ENCODE measurements at places on chromosomes 7 and 10. TPM values are rescaled to one million over a fixed set of nuclear protein-coding genes. Genes with fewer than 3 reads are reported as not detected.

The ADCYAP1R1 gene
- 14.6 TPM for total RNA-seq

The PILRA gene
- total RNA-seq, result 7.3 TPM

The PRKAR1B gene
- total RNA-seq, result 58.0 TPM

The EN2 gene
- total RNA-seq, result not detected

The SPDYE8 gene
- not detected for total RNA-seq

The SYT15 gene
- total RNA-seq, result 1.5 TPM

The TMEM229A gene
- 0.75 TPM for total RNA-seq

The CHCHD3 gene
- 133 TPM for total RNA-seq

The PRSS2 gene
- not detected for total RNA-seq

The RSU1 gene
- 68.2 TPM for total RNA-seq

The ASZ1 gene
- total RNA-seq, result not detected
